Central memory CD4-positive, alpha-beta T cell (primary cell): ENCODE measurements at places on chromosomes 11 and 22.

GRCh38 chr11:101267654-101268053, 138.0 kb upstream of the PGR start:
- DNase-seq = no peak

GRCh38 chr11:76729214-76729613, 53.9 kb upstream of the TSKU start:
- DNase-seq = no peak

- no peak for DNase-seq
Observed at GRCh38 chr11:128628686-128629085, 41.3 kb upstream of the ETS1 start.

DNA sequence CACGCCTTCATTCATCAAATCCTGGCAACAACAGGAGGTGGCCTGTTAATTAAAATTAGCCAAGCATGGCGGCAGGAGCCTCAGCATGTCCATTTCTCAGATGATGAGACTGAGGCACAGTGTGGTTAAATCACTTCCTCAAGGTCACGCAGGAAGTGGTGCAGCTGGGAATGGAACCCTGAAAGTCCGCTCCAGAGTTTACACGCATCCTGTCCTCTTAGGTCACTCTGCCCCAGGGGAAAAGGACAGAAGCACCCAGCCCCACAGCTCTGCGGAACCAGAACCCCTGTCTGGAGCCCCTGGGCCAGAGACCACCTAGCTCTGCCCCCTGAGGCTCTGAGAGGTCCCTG, 19.6 kb downstream of the RPL3 start:
- no peak for DNase-seq

DNA sequence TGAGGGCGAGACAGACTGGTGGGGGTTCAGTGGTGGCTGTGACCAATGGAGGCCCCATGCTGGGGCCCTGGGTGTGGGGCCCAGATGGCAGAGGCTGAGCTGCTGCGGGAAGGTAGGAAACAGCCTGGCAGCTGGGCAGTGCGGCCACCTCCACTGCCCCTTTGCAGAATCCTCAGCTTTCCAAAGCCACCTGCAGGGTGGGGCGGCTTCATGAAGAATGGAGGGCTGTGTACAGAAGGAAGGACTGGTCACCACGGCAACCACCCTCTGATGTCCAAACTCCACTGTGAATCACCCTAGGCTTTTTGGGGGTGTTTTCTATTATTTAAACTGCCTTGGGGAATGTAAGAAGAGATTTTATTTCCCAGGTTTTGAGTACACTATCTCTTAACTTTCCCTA, 166.3 kb upstream of the NAV2 start:
- no peak for DNase-seq

DNA sequence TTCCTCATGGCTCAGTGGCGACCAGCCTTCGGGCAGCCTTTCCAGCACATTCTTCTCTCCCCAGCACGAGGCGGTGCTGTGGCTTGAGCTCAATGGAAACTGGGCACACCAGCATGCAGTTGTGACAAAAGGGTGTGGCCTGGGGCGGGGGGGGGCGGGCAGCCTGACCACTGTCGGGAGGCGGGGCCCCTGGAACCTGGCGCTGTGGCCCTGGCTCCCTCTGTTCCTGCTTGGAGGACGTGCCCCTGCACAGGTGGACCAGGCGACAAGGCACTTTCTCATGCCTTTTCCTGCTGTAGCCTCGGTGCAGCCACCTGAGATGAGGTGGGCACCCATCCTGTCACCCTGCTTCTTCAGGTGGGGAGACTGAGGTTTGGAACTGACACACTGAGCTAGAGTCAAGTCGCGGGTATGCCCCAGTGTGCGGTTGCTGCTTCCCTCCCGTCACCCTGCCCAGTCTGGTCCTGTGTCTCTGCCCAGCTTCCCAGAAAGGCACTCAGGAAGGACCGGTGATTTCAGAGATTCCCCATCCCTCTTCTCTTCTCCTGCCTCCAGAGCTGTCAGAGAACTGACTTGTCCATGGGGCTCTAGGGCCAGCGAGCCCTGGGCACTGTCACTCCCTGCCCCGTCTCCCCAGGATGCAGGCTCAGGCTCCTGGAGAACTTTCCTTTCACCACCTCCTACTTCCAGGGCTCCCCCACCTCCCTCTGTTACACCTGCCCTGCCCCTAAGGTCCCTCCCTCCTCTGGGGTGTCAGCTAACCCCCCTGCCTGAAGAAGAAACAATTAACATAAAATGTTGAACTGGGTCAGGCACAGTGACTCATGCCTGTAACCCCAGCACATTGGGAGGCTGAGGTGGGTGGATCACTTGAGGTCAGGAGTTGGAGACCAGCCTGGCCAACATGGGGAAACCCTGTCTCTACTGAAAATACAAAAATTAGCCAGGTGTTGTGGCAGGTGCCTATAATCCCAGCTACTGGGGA, 9.9 kb downstream of the B3GAT1 start:
- DNase-seq = no peak

GRCh38 chr11:10326012-10326964, 21.4 kb downstream of the ADM start:
- no peak for DNase-seq

- DNase-seq = no peak
Observed at GRCh38 chr22:39306456-39307361, 12.7 kb downstream of the RPL3 start.

- DNase-seq = no peak
Observed at GRCh38 chr11:115049796-115050195, 371.5 kb downstream of the NXPE2 start.

DNA sequence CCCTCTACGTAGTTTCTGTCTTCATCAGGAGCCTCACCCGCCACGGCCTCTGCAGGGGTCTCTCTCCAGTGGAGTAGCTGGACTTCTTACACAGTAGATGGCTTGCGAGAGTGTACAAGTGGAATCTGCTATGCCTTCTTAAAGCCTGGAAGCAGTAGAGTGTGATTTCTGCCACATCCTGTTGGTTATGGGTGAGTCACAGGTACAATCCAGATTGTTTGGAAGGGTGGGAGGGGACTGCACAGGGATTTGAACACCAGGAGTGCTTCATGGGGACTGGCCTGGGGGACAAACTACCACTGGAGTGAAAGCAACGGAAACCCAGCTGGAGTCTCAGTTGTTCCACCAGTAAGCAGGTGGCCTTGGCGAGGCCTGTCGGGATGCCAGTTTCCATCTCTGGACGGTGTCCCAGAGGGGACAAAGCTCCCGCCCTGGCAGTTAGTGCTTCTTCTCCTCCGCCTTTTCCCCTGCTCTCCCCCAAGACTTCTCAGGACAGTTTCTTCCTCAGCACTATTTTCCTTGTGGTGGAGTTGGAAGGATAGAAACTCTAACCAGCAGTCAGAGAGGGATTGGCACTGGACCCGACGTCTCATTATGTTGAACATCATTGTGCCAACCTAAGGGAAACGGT, 85.0 kb upstream of the RCN1 start:
- DNase-seq = no peak

- DNase-seq = no peak
Observed at GRCh38 chr11:33360642-33361041, 103.5 kb downstream of the HIPK3 start.
